ENCODE measurements at places on chromosomes 4 and X. TPM values are rescaled to one million over a fixed set of nuclear protein-coding genes. Genes with fewer than 3 reads are reported as not detected.

AGTR2 gene
- 3.3 TPM for polyA plus RNA-seq

- no peak for DNase-seq
These were observed 707 bp downstream of the SLC9A6 start for GRCh38 chrX:135985973-135986310.

GRCh38 chrX:70592091-70592490, 147.5 kb downstream of the DLG3 start:
- DNase-seq = no peak

GLRA2 gene
- polyA plus RNA-seq = 1.0 TPM

MTM1 gene
- polyA plus RNA-seq = 16.1 TPM

PIGA gene
- polyA plus RNA-seq = 10.8 TPM

DNA sequence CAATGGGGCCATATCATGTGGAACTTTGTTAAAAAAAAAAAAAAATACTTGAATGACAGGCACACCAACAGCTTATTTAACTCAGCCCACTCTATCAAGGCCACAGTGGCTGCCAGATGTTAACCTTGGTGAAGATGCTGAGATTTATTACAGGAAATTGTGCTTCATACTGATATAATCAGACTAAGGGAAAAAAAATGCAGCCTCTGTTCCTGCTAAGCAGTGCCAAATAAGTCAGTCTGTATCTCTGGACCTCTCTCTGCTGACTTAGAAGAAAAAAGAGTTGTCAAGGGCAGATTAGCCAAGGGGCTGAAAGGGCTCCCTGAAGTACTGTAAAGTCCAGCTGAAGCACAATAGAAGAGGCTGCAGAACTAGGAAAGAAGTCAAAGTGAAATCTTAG, 677.7 kb upstream of the HTR2C start:
- DNase-seq = no peak

GUCY1B1 gene
- 13.5 TPM for polyA plus RNA-seq

- DNase-seq = no peak
These were observed 102.7 kb upstream of the TENM3 start for GRCh38 chr4:182140547-182140946.

GRCh38 chrX:113390531-113390930, 549.9 kb upstream of the AMOT start:
- no peak for DNase-seq

DNA sequence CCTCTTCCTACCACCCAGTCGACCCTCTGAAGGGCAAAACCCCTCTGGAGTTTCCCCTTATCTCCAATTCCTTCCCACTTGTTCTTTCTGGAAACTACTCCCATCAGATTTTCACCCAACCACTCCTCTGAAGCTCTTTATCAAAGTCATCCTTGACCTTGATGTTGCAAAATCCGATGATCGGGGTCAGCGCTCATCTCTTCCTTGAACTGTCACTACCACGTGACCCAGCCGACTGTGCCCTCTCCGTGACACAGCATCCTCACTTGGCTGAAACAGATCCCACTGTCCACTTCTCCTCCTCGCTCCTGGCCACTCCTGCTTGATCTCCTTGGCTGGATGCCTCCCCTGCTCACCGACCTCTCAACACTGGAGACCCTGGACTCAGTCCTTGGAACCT, 1.1 kb downstream of the CFAP99 start:
- DNase-seq = no peak

PGK1 gene
- 276 TPM for polyA plus RNA-seq

DNA sequence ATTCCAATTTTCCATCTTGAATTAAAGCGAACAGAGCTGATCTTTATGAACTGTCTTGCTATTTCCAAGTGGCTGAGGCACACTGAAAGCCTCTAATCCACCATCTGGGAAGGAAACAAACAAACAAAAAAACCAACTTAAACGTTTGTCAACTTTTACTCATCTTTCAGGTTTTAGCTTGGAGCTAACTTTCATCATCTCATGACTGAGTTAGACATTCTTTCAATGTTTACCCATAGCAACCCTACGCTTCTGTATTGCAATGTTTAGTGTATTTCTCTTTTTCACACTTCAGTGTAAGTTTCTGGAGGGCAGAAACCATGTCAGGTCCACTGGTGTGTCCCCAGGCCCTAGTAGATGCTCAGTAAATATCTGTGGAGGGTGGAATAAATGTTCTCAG, 343.8 kb downstream of the GBA3 start:
- DNase-seq = no peak

DNA sequence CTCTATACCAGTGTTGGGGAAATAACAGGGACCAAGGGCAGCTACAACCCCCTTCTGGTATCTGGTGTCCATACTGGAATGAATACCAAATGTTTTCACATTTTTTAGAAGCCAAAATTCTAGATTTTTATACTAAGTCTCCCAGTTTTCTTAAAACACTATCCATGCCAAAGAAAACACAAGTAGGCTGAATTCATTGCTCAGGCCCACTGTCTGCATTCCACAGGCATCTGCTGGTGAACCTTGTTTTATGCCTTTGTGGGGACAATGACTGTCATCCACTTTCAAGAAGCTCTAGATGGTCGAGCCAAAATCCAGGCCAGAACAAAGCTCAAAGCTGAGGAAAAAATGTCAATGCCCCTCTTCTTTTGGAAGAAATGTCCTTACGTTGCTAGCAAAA, 213.4 kb upstream of the RASGEF1B start:
- DNase-seq = no peak

- no peak for DNase-seq
These were observed 50.0 kb downstream of the IGSF1 start for GRCh38 chrX:131239057-131239456.

DNA sequence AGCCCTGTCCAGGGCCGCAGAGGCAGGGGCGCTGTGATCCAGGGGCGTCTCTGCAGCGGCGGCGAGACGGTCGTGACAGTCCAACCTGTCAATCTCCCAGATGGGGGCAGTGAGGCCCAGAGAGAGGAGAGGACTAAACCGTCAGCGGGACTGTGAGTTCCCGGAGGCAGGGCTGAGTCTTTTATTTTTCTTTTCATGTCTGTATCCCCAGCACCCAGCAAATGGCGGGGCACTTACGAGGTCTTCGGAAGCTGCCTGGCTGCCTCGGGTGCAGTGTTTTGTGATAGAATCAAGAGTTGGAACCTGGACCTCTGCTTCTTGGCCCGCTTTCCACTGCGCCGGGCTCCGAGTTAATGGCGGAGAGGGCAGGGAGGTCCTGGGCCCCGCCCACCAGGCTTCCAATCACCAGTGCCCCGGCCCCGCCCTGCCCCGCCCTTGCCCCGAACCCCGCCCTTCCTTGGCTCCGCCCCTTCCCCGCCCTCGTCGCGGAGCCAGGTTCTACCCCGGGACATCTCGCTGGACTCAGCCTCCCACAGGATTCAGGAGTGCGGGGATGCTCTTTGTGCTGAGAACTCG, 35.3 kb upstream of the GRPEL1 start:
- DNase-seq = no peak

ELF2 gene
- 42.4 TPM for polyA plus RNA-seq

GRCh38 chr4:7431696-7432530, 2.8 kb downstream of the PSAPL1 start:
- DNase-seq = no peak

DNA sequence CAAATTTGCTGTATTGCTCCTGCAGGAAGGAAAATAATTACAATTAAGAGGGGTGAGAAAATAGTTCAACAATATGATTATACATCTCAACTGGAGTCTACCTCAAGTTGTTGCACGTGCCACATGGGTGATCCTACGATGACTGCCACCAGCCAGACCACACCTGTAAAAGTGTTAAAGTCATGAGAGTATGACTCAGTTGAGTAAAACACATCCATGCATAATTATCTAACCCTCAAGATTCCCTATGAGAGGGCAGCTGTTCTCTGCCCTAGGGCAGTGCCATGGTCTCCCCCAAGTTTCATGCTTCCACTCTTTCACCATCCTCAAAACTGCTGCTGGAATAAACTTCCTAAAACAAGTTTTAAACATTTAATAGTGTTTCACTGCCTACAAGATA, 44.1 kb downstream of the QRFPR start:
- DNase-seq = no peak

GRCh38 chr4:48499551-48500066, 9.6 kb downstream of the ZAR1 start:
- no peak for DNase-seq

GRCh38 chr4:3482707-3483106, 19.6 kb downstream of the DOK7 start:
- no peak for DNase-seq

RHOH gene
- polyA plus RNA-seq = 3.1 TPM

GRCh38 chr4:150039274-150040127, 38.7 kb upstream of the DCLK2 start:
- DNase-seq = no peak

- peak; percentile 20 for DNase-seq
These were observed 51.6 kb downstream of the KIT start for GRCh38 chr4:54709400-54709799.

GRCh38 chr4:105147553-105148161, 981 bp downstream of the TET2 start:
- no peak for DNase-seq

FAM53A gene
- polyA plus RNA-seq = 0.84 TPM

DNA sequence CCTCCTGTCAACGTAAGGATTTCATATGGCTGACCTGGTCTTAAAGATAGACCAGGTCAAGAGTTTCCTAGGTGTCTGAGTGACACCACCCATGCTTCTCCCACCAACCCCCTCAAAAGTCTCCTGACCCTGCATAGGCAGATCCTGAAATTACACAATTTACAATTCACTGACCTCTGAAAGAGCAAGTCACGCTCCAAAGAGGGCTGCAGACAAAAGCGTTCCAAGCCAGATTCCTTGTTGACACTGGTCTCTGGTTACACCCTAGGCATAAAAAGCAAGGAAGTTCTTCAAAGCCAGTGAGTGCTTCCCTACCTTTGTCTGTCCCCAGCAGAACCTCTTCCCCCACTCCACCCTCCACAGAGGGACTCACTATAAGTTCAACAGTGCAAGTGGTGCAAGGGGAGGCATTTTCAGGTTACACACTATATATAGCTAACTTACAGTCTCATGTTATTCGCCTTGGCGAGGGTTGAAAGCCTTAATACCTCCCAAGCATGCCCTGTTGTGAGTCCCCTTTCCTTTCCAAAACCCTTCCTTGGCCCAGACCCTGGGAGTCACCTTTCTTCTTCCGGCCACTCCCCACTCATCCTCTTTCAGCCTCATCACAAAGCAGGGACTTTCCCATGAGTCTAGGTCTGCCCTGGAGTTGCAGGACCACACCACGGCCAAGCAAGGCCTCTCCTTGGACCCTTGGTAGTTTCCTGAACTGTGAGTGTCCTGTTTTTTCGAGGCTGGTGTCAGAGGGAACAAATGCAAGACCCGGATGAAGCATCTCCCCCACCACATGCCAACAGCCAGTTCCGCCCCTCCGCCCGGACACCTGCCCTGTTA, 58.0 kb upstream of the KLF3 start:
- DNase-seq = no peak

DNA sequence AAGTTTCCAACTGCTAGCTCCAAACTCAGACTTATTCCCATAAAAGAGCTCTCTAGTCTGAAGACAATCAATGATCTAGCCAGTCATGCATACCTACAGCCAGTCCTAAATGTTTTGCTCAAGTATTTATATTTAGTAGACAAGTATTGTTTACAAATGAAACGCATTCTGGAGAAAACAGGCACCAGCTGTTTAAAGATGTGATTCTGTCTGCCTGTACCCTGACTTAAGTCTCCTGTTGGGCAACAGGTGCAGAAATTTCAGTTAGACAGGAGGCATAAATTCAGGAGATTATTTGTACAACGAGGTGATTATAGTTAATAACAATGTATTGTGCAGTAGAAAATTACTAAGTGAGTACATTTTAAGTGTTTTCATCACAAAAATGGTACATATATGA, 28.9 kb downstream of the LNX1 start:
- no peak for DNase-seq

PARM1 gene
- 38.2 TPM for polyA plus RNA-seq

GRCh38 chrX:18789916-18790315, 82.5 kb downstream of the PPEF1 start:
- DNase-seq = no peak

DNA sequence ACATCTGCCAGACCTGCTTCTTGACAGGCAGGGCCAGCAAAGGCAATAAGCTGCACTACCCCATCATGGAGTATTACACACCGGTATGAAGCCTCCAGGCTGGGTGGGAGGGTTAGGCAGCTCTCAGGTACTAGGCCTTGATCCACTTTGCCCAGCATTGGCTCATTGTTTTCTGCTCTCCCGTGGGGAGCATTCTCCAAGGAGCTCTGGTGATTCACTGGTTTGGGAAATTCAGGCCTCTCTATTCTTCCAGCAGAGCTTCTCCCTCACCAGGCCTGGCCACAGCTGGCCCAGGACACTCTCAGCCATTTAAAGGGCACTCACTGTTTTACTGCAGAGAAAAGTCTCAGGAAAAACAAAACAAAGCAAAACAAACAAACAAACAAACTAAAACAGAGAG, 33.0 kb downstream of the DRP2 start:
- no peak for DNase-seq

GRCh38 chr4:177410566-177410965, 31.7 kb downstream of the AGA start:
- peak; percentile 47 for DNase-seq

EXOSC9 gene
- 29.0 TPM for polyA plus RNA-seq

DNA sequence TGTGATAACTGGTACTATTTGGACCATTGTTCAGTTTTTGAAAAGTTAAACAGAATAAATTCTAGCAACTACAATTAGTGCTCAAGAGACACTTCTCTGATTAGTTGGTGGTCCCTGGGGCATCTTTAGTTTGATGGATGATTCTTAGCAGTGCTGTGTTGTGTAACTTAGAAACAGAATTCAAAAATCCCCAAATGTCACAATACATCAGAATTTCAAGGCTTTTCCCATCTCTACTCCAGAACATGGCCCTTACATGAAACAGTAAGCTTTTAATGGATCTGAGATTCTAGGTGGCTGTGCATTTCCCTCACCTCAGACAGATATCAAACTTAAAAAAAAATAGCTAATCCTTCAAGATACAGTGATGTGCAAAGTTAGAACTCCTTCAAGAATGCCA, 104.4 kb upstream of the CXCL13 start:
- no peak for DNase-seq

DNA sequence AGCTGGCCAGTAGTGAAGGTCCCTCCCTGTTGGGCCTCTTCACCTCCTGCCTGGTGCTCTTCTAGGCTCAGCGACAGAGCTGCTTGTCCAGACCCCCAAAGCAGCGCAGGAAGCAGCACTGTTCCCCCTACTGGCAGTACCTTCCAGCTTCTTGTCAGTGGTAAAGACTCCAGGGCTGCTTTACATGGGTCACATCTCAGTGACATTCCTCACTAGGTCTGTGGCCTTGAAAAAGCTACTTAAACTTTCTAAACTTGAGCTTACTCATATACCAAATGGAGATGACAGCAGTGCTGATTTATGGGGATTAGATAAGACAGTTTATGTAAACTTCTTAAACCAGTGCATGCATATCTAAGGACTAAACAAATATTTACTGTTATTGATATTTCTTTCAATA, 117.3 kb downstream of the FAT4 start:
- DNase-seq = no peak

UGT2A3 gene
- 285 TPM for polyA plus RNA-seq

DNA sequence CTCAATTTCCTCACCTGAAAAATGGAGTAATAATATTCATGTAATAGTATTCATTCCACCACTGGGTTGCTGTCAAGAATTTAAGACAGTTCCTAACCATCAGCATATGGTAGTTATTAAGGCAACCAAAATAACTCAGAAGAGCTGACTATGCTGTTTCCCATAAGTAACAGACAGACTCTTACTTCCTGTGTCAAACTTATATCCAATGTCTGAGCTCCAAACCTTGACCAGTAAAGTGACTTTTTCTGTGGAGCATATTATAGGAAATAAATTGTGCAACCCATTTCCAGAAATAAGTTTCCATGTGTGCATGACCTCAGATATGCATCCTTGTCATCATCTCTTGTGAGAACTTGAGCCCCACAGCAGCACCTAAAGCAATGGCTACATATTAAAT, 78.8 kb downstream of the HADH start:
- DNase-seq = no peak
